Dermis microvascular lymphatic vessel endothelial cell (primary cell): ENCODE measurements at places on chromosomes 16 and 17. TPM values are rescaled to one million over a fixed set of nuclear protein-coding genes. Genes with fewer than 3 reads are reported as not detected.

The PPL gene
- 3.2 and 4.7 TPM in 2 replicates for total RNA-seq

The KRT9 gene
- not detected in 2 replicates for total RNA-seq

- DNase-seq, result no peak
Observed at GRCh38 chr16:3732171-3732570, 14.8 kb upstream of the TRAP1 start.

DNA sequence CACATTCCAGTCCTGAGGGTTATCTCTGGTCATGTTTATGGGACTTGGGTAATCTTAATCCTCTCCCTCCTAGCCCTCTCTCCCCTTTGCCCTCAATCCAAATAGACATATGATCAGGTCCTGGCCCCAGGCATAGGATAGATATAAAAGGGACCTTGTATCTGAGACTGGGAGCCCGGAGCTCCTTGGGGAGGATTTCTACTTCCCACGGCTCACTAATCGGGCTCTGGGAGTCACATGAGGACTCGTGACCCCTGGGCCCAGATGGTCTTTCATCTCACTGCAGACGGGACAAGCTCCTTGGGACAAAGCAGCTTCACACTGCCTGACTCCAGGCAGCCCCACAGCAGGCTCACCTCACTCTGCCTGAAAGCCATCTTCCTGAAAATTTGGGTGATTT, 57.8 kb upstream of the LYRM9 start:
- no peak for DNase-seq

The AATK gene
- 1.5 and 2.9 TPM in 2 replicates for total RNA-seq

The WSCD1 gene
- total RNA-seq, result 8.9 and 11.8 TPM in 2 replicates

The NEUROD2 gene
- total RNA-seq, result not detected in 2 replicates

The MSLN gene
- total RNA-seq, result 0.25 and 0.39 TPM in 2 replicates

GRCh38 chr17:77178050-77178449, 37.3 kb downstream of the SEC14L1 start:
- no peak for DNase-seq

DNA sequence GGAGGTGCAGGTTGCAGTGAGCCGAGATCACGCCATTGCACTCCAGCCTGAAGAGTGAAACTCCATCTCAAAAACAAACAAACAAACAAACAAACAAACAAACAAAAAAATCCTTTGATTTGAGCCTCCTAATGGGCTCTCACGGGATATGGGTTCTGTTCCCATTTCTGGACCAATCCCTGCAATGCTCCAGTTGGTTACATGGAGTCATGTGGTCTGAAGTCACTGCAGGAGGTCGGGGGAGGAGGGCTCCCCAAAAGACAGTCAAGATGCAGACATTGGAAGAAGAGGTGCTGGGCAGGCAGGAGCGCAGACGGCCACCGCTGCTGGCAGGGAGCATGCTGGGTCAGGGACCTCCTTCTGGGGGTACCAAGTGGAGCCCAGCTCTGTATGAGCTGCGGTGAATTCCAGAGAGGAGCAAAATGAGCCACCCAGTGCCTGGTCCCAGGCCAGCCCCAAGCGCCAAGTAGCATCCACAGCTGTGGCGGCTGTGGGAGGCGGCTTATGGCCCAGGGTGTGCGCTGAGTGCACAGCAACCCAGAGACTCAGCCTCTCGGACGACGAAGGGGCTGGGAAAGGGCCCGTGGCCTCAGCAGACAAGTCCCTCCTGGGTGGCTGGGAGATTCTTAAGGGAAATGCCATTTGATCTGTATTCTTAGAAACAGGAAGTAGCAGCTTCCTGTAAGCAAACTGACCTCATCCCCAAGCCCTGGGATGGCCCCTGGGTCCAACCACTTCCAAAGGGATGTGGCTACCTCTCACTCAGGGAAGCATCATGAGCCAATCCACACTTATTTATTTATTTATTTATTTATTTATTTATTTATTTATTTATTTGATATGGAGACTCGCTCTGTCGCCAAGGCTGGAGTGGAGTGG, 19.6 kb upstream of the ATP2A3 start:
- no peak for DNase-seq

DNA sequence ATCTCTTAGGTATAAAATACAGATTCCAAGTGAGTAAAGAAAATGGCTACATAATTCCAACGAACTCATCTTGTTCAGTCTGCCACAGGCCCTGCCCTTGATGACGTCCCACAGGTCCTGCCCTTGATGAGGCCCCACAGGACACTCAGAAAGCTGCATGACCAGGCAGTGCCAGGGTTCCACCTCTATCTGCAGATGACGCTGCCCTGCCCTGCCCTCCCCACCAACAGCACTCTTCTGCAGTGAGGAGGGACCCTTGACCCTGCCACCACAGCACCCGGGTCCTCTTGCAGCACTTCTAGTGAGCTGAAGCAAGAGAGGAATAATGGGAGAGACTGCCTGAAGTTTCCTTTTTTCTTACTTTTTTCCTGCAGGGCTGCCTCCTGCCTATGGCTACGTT, 118.4 kb downstream of the VPS53 start:
- DNase-seq, result no peak

The PRAC2 gene
- not detected in 2 replicates for total RNA-seq

- no peak for DNase-seq
Observed at GRCh38 chr17:82126556-82127314, 28.7 kb upstream of the FASN start.

GRCh38 chr16:78654929-78655328, 555.5 kb downstream of the WWOX start:
- DNase-seq, result no peak

GRCh38 chr16:4006397-4006999, 109.7 kb downstream of the ADCY9 start:
- no peak for DNase-seq

DNA sequence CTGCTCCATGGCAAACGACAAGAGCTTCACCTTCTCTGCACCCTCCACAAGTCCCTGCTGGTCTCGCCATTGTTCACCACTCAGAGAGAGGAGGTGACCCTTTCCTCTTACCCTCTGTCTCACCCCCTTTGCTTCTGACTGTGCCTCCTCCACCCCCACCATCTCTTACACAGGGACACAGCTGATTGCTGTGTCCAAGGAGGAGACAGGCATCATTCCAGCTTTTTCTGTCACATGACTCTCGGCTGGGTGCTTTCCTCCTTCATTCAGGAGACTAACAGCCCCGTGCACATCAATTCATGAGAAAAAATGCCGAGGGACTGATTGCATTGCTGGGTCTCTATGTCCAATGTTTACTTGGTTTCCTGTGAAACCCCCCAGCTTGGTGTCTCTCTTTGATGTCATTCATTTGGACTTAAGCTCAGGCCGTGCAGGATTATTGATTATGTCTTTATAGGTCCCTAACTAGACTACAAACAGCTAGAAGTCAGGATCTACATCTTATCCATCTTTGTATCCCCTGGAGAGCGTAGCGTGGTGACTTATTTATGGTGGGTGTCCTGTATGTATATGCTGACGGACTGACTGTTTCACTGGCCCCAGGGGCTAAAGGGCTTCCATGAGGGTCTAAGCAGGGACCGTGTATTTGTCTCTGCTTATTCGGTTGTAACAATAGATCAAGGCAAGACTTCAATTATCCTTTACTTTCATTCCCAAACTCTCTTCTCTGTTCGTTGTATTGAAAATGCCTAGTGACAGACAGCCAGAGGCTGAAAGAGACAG, 82.2 kb upstream of the CDH13 start:
- no peak for DNase-seq

The LAT gene
- 0.26 and 0.51 TPM in 2 replicates for total RNA-seq
